ENCODE measurements at places on chromosomes 3 and 15. TPM values are rescaled to one million over a fixed set of nuclear protein-coding genes. Genes with fewer than 3 reads are reported as not detected.

- DNase-seq, result no peak
Observed at GRCh38 chr3:84961521-84962255, 2.9 kb downstream of the CADM2 start.

- no peak for DNase-seq
Observed at GRCh38 chr3:157201648-157202278, 41.8 kb upstream of the CCNL1 start.

DNA sequence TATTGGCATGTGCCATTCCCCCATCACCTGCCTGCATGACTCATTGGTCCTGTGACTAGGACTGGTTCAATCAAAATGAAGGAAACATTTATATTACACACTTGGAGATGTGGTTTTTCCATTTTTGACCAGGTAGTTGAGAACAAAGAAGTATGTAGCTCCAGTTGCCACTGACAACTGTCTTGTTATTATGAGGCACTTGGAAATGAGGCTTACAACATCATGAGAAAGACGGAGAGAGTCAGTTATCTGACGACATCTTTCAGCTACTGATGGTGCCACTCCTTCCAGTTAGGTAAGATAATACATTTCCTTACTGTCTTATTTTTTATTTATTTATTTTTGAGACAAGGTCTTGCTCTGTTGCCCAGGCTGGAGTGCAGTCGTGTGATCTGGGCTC lies 21.8 kb upstream of the PROK2 start:
- no peak for DNase-seq

Gene ERC2
- total RNA-seq, result 0.52 TPM

GRCh38 chr3:51591231-51591630 lies 52.7 kb downstream of the RAD54L2 start:
- no peak for DNase-seq

DNA sequence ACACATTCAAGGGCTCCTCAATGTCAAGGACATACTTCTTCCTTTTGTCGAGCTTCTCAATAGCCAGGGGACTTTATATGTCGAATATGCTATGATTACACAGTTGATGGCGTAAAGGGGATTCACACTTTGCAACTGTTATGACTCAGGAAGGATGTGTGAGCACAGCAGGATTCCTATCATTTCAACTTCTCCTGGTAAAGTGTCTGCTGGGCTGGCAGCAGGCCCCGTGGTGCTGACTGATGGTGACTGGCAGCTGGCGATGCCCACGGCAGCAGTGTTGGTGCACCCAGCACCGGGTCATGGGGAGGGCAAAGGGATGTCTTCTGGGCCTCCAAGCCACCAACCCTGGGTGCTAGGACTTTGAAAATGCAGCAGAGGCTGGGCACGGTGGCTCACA lies 44.8 kb upstream of the GNB5 start:
- no peak for DNase-seq

DNA sequence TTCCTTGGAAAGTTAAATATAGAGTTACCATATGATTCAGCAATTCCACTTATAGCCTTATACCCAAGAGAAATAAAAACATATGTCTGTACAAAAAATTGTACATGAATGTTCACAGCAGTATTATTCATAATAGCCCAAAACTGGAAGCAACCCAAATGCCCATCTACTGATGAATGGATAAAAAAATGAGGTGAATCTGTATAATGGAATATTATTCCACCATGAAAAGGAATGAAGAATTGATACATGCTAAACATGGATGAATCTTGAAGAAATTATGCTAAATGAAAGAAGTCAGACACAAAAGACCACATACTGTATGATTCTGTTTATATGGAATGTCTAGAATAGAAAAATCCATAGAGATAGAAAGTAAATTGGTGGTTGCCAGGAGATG lies 61.4 kb downstream of the TTC23 start:
- DNase-seq, result no peak

Gene MLF1
- 1.4 TPM for total RNA-seq

Gene SLC28A1
- not detected for total RNA-seq

Gene SIDT1
- total RNA-seq, result 24.0 TPM

DNA sequence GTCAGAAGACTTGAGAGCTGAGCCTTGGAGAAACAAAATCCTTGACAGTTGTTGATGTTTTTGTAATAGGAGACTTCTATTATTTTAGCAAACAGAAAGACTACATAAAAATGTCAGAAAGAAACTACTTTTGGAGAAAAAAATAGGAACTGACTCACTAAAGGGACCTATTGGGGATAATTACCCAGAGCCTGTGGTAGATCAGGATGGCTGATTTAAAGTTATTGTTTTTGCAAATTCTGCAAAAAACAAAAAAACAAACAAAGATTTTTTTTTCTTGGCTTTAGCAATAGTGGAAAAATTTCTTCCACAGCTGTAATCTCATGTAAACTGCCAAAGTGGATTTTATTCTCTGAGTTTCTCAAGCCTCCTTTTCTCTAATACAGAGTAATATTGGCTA lies 101.5 kb upstream of the SATB1 start:
- no peak for DNase-seq

Gene AMIGO3
- total RNA-seq, result 0.23 TPM

- no peak for DNase-seq
Observed at GRCh38 chr3:38111201-38111600, 25.7 kb downstream of the ACAA1 start.

DNA sequence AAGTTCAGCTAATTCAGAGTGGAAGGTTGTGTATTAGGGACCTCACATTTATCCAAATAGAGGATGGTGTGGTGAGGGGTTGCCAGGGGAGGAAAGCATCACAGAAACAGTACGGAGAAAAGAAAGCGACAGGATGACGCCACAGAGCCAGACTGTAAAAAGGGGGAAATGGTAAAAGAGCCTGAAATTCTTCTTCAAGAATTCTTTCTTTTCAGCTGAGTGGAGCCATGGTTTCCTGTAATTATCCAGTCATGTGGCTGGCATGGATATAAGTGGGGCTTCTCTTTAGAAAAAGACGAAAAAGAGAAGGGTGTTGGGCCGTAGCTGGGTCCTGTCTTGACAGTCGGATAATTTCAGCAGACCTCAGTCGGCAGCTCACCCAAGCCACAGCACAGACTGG lies 24.5 kb upstream of the PSMD6 start:
- no peak for DNase-seq

Gene SLC2A2
- not detected for total RNA-seq

DNA sequence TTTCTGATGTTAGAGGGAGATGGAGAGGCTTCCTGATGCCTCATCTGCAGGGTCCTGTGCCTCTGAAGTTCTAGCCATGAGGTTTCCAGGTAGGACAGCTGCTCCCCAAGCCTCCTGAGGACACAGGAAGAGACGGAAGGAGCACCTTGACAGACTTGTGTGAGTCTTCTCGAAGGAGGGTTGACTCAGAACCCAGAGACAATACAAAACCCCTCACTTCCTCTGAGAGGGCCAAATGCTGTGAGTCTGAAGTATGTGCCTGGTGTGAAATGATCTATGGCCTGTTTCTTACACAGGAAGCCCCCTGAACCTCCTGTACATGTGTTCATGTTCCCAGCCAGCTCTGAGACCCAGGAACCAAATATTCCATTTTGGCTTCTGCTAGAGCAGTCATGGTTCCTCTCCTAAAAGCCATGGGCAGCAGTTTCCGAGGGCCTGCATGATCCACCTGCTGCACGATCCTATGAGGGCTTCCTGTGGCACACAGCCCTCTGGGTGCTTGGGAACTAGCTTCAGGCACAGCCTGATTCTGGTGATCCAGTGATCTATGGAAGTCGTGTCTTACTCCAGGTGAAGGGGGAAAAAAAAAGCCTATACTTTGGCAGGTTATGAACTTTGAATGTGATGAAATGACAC lies 62.2 kb downstream of the AAGAB start:
- no peak for DNase-seq

Gene MESP2
- not detected for total RNA-seq

- DNase-seq, result no peak
Observed at GRCh38 chr3:133520286-133520685, 53.2 kb upstream of the CDV3 start.

DNA sequence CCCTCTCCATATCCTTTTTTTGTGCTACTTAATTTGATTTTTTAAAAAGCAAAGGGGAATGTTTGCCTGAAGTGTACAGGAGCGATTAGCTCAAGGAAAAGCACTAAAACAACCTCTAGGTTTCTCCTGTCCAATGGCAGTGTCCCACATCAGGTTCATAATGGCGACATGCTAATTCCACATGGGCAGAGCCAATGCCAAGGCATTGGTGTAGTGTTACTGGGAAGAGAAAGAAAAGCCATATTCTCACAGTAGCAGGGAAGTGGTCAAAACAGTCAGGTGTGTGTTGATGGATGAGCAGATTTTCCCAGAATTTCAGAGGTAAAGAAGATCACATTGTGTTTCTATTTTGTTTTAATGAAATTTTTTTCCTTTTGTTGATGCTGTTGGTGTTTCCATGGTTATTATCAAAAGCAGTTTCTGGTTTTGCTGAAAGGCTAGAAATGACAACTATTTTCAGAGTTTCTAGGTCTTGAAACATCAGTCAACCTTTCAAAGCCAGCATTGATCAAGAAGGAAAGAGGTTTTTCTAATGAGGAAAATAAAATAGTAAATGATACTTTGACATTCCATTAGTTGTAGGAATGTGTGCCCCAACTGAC lies 65.2 kb downstream of the FNDC3B start:
- DNase-seq, result no peak

- DNase-seq, result no peak
Observed at GRCh38 chr3:99833617-99834205, 16.0 kb downstream of the CMSS1 start.

Gene FILIP1L
- total RNA-seq, result 0.13 TPM

DNA sequence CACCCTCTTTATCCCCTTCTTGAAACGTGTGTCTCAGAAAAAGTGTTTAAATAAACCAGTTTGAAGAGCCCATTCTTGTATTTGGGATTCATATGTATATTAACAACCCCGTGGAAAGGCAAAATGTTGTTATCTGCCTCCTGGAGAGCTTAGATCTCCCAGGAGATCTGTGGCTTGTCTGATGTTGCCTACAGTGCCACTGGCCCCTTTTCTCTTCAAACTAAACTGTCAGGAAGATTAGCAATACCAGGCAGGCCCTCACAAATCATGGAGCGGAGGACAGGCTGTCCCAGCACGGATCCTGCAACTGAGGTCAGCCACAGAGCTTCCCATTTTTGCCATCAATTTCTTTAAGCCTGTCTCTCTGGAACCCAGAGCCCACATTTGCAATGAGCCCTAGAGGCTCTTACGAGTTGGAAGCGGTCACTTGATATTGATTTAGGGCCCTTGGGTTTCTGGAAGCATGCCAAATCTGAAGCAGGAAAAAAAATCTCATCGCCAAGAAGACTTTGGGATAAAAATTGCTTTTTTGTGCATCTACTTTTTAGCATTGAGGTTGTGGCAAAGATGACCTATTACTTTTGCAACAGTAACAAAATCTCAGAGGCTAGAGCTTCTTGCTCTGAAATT lies 234.1 kb downstream of the OPA1 start:
- DNase-seq, result no peak

DNA sequence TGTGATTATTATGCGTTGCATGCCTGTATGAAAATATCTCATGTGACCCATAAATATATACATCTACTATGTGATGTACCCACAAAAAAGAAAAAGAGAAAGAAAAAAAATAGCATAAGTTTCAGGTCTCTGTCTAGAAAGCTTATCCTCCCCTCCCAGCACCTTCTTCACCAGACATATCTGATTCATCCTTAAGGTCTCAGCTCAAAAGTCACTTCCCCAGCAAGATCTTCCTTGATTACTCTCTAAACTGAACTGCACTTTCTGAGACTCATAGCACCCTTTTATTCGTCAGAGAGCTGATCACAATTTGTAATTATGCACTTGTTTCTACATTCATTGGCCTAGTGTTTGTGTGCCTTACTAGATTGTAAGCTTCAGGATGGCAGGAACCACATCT lies 11.1 kb upstream of the PTPN9 start:
- DNase-seq, result no peak

Gene PSMA4
- 257 TPM for total RNA-seq

GRCh38 chr15:66854012-66854965 lies 152.3 kb downstream of the SMAD6 start:
- DNase-seq, result no peak

Gene FAM43A
- total RNA-seq, result 3.9 TPM

DNA sequence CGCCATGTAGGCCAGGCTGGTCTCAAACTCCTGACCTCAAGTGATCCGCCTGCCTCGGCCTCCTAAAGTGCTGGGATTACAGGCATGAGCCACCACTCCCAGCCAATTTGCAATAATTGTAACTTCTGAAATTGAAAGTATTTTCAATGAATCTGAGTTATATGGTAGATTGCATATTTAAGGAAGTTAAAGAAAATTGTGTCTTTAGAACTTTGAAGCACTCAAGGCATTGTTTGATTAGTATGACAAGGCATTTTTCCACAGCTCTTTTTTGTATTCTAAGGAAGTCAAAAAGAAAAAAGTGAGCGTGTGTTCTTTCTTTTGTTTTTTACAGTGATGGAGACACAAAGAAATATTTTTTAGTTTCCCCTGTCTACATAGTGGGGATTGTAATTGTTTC lies 15.7 kb upstream of the RPLP1 start:
- DNase-seq, result no peak

DNA sequence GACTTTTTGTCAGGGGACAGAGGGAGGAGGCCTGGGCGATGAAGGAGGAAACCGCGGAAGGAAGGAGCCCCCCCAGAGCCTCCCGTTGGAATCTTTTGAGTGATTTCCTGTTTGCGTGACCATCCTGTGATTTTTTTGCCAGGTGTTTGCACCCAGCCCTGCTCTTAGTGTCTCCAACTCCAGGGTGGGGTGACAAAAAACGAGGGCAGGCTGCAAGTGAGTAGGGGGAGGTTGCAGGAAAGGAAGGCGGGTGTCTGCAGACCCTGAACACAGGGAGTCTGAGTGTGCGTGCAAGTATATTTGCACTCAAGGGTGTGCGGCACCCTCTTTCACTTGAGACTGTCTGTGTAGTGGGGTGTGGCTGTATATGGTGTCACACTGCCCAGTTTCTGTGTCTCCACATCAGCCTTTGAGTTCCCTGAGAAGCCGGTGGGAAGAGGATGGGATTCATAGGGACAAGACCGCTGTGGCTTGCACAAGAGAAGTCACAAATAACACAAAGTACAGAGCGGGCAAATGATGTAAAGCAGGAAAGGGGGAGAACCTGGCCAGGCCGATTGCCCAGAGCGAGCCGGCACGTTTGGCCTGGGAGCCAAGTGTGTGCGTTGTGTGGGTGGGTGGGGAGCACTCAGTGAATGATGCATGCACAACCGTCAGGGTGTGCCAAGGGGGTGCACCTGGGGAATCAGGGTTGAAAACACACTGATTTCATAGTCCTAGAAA lies 6.6 kb downstream of the ISLR2 start:
- no peak for DNase-seq

Gene C3orf22
- total RNA-seq, result not detected

Gene ATP13A4
- 3.5 TPM for total RNA-seq

- DNase-seq, result no peak
Observed at GRCh38 chr15:52193321-52193720, 2.1 kb upstream of the GNB5 start.

- DNase-seq, result no peak
Observed at GRCh38 chr15:40100123-40100946, 8.3 kb downstream of the BMF start.

GRCh38 chr3:116000311-116000710 lies 377.0 kb downstream of the GAP43 start:
- no peak for DNase-seq

Data from activated CD8-positive, alpha-beta T cell treated with anti-CD3 and anti-CD28 coated beads for 36 hours (primary cell).